NCI-H2029 (cell line): ENCODE measurements at places on chromosomes 7 and 10.

DNA sequence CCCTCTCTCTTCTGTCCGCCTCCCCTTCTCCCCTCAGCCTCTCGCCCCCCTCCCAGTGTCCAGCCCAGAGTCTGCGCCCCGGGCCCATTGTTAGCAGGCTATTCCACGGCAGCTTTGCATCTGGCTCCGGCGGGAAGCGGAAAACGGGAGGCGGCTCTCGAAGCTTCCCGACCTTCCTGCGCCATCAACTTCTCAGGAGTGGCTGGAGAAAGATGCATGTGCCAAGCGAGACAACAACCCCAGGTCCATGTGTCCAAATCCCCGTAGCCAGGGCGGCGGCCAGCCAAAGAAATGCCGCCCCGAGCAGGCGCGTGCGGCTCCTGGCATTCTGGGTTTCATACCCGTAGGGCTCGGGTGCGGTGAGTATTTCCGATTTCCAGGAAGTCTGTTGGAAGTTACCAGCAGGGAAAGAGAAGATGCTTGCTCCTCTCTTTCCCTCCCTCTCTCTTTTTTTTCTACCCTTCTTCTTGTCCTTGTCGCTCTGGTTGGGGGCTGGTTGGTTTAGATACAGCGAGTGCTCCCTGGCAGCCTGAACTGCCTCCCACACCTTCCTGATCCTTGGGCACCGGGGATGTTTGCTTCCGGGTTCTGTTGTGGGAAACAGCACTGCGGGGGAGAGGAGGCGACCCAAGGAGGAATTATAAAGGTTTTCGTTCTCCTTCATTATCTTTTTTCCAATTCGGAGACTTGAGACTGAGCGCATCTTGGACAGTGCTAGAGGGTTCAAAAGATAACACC lies 1.2 kb upstream of the HOXA2 start:
- DNase-seq, result no peak

- DNase-seq, result peak; percentile 25
Measured at GRCh38 chr10:79260811-79261740, 86.2 kb upstream of the PPIF start.

DNA sequence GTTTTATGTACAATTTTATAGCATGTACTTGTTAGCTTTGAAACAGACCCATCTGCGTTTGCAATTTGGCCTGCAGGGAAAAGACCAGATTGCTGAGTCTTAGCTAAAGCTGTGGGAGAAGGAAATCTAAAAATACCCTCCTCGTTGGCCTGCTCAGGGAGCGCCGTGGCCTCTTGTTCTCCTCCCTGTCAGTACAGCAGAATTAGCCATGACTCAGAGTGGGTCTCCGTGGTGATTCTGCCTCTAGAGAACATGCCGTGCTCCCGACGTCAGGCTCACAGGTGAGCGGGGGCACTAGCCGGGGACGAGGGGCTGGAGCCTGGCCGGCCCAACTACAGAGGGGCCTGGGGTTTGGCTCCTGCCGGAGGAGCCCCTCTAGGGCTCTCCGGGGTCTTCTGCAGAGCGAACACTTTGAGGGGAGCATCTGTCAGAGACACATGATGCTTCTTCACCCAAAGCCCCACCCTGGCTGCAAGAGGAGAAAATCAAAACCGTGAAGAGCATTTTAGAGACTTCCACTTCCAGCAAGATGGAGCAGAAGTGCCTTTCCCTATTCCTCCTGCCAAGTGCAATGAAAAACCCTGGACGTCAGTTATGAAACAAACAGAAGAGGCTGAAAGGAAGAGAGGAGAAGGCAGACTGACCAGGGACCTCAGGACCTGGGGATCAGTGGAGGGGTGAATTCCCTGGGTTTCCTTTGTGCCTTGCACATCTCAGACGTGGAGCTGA lies 98.9 kb downstream of the LHPP start:
- DNase-seq, result no peak

GRCh38 chr10:103892181-103892580 lies 25.8 kb downstream of the STN1 start:
- no peak for DNase-seq

DNA sequence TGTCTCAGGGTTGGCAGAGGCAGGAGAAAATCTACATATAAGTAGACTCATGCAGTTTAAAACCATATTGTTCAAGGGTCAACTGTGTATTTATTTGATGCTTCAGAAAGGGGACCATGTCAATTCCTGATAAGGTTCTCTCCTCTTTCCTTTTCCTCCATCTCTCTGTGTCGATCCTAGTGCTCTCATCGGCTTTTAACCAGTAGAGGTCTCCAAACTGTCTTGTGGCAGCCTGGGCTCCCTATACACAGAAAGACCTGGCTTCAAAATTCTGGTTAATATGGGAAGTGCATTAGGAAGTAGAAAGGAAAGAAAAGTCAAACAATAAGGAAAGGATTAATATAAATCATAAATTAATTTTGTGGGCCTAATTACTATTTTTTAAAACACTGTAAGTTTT lies 304.4 kb upstream of the C7orf33 start:
- no peak for DNase-seq

DNA sequence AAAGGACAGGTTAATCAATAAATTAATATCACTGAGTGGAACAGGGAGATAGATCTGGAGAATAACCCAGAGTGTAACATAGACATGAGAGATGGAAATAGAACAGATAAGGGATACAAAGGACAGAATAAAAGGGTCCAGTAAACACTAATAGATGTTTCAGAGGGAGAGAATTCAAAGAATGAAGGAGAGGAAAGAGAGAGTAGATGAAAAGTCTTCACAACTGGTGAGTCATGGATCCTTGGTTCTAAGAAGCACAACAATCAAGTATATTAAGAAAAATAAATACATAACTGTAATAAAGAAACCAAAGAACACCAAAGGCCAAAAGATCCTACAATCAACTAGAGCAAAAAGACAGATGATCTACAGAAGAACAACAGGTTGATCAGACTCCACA lies 66.3 kb downstream of the BEND7 start:
- no peak for DNase-seq

DNA sequence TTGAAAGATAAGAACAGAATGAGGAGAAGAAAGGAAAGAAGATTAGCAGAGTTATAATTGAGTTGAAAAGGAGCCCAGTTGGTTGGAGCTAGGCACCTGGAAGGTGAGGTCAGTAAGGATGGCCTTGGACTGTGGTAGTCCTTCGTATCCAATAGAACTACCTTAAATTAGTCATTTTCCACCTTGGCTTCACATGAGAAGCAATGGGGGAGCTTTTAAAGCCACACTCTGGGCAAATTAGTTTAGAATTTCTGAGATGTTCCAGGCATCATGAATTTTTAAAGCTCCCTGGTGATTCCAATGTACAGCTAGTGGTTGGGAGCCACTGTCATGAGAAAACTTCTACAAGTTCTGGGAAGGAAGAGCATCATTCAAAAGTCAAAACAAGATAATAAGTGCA lies 27.3 kb upstream of the CYP3A5 start:
- no peak for DNase-seq

GRCh38 chr10:62710182-62710581 lies 94.3 kb upstream of the ADO start:
- no peak for DNase-seq

DNA sequence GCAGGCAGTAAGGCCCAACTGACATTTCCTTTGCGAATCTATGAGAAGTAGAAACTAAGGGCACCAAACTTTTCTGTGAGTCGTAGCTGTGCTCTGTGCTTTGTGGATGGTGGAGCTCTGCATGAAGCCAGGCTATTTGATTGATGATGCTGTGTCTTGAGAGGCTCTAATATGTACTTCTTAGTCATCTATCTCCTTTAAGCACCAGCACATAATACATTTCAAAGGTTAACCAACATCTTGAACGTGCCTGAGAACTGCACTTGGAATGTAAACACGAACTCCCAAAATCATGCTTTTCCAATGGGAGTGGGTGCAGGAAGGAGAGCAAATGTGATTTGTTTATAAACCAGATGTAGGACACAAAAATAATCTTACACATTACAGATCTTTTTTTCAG lies 411.6 kb downstream of the PARD3 start:
- DNase-seq, result no peak

DNA sequence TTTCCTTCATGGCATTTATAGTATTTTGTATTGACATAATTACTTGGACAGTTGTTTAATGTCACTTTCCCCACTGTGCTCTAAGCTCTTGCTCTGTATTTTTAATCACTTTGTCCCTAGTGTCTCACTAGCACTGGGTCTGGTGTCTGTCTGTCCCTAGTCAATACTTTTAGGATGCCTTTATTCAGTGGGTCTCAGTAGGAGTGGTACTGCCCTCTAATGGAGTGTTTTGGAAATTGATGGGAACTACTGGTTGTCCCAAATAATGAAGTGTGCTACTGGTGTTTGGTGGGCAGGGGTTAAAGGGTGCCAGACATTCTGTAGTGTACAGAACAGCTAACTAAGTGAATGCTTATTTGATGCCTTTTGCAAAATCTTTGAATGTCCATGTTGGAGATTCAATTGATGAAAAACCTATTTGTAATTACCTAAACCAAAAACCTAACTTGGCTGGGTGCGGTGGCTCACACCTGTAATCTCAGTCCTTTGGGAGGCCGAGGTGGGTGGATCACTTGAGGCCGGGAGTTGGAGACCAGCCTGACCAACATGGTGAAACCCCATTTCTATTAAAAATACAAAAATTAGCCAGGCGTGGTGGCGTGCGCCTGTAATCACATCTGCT lies 33.3 kb downstream of the CDK14 start:
- DNase-seq, result peak; percentile 61

DNA sequence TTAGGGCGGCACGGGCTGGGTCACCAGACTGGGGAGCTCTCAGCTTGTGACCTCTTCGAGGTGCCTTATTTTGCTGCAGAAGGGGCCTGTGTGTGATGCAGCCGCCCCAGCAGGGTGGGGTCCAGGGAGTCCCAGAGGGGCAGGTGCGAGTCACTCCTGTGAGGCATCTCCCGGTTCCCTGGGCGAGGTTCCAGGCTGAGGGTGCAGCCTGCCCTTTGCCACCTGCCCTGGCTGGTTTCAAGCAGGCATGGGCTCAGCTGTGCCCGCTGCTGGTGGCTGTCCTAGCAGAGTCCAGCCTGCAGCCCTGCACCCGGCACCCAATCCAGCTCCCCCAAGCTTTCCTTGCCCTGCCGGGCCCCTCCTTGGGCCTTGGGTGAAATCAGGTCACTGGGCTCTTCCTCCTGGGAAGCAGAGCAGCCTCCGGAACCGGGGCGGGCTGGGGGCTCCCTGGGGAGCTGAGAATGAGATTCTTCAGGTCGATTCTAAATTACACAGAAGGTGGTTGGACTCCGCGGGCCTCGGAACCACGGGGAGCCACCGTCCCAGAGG lies 64.8 kb downstream of the PWWP2B start:
- no peak for DNase-seq

DNA sequence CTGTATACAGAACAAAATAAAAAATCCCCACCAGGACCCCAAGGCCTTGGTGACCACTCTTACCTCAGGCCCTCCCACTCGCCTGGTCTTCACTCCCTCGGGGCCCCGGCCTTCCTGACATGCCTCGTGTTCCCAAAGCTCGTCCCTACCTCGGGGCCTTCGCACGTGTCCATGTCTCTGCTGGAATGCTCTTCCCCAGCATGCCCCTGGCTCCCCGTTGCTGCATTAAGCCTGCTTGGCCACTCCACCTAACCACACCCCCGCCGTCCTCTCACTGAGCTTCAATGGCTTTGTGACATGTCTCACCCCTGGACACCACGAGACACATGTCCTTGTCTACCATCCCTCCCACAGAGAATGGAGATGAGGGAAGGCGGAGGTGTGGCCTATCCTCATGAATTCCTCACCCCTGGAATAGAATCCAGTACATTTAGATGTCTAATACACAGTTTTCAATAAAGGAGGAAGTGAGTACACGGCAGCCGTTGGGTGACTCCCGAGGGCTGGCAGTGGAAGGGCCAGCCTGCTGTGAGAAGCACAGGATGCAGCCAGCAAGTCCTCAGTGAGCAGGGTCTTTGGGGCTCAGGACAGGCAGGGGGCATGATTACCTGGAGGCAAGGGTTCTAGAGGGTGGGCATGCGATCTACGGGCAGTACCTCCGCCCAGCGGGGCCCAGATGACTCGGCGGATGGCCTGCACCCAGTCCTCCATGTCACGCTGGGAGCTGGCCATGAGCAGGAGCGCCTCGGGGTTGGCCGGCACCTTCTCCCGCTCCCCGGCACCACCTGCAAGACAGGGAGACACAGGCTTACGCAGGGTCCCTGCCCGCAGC lies 125.7 kb downstream of the ARHGAP22 start:
- no peak for DNase-seq

DNA sequence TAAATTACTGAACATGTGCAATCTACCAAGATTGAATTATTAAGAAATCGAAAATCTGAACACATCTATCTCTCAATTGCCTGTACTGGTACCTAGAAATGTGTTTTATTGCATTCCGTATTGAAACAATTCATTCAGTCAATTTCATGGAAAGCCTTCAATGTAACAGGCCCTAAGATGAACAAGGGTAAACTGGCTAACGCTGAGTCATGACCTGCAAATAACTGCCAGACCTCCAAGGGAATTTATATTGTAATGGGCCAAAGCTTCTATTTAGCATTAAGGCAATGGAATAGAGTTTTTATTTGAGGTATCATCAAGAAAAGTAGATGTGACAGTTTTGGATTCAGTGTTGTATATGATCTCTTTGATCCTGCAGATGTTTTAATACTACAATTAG lies 49.9 kb upstream of the CD36 start:
- no peak for DNase-seq

DNA sequence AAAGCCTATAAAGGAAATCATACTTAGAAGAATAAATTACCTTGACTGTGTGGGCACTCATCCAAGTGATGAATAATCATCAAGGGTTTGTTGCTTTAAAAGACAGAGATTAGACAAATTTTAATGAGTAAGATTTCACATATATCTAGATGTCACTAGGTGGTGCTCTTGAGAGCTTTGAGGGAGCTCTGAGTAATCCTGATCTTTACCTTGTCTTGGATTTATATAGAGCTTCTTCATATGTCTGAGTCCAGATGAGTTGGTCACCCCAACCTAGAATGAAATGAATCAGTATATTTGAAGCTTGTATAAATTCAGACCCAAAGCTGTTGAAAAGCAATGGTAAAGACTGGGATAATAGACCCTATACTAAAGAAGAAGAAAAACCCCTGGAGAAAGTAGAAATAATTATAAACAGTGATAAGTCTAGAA lies 3.7 kb downstream of the AGR2 start:
- DNase-seq, result peak; percentile 50
